Left kidney (tissue), 8 donors: ENCODE measurements at places on chromosomes 6 and 20.

DNA sequence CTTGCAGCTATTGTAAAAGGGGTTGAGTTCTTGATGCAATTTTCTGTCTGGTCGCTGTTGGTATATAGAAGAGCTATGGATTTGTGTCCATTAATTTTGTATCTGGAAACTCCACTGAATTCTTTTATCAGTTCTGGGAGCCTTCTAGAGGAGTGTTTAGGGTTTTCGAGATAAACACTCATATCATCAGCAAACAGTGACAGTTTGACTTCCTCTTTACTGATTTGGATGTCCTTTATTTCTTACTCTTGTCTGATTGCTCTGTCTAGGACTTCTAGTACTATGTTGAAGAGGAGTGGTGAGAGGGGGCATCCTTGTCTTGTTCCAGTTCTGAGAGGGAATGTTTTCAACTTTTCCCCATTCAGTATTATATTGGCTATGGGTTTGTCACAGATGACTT, 120.8 kb upstream of the SSTR4 start:
- no peak for DNase-seq

GRCh38 chr6:10369896-10370295, 45.0 kb downstream of the TFAP2A start:
- DNase-seq, result no peak

- DNase-seq, result no peak
Measured at GRCh38 chr20:34532320-34532719, 16.1 kb downstream of the DYNLRB1 start.

DNA sequence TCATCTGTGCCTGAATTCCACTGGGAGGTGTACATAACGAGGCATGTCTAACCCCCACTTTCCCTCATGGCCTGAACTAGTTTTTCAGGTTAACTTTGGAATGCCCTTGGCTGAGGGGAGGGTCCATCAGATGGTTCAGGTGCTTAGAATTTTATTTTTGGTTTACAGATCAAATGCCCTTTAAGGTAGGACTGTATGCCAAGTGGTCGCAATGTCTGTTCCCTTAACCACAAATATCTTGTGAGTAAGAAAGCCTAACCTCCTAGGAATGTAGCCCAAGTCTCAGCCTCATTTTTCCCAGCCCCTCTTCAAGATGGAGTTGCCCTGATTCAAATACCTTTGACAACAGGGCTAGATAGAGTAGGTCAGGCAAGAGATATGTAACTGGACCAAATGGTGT, 78.4 kb downstream of the RNASET2 start:
- no peak for DNase-seq

GRCh38 chr6:56775498-56776166, 132.9 kb upstream of the DST start:
- no peak for DNase-seq

GRCh38 chr20:36454698-36455427, 86.5 kb upstream of the MYL9 start:
- peak; percentile 63 for DNase-seq

DNA sequence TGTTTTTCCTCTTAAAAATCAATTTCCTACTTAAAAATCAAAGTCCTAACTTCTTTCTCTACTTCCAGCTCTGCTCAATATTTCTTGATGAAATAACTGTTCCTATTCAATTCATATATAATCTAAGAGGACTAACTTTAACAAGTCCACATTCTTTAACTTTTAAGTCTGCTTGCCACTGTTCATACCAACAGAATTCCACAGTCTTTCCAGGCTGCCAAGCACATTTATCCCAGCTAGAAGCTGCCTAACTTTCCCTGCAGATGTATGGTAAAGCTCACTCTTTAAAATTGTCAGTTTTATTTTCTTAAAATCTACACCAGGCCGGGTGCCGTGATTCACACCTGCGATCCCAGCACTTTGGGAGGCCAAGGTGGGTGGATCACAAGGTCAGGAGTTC, 11.5 kb downstream of the CALHM6 start:
- DNase-seq, result no peak

GRCh38 chr6:154613137-154613676, 102.7 kb upstream of the CNKSR3 start:
- no peak for DNase-seq

DNA sequence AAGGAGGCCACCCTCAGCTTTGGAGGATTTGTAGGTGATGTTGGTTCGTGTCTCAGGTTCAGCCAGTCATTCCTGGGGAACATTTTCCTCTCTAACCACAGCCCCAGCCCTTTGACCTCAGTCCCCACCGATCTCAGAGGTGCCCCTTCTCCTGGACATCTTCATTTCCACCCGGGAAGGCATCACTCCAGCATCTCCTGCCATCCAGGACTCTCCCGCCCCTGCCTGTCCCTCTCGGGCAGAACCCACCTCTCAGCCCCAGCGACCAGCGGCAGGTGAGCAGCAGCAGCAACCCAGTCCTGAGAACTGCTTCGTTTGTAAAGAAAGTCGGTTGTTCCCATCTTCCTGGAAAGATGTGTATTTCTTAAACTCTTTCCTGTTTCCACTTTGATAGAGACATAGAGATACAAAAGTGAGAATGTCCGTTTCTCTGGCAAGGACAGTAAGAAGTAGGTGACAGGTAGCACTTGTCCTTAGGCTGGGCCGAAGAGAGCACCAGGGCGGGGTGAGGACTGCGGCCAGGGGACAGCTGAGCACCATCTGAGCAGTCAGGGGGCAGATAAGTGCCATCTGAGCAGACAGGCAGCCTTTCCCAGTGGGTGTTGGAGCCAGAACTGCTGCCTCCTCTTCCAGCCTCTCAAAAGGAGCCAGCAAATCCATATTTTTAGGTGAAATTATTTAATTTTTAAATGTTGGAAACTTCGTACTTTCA, 142.2 kb downstream of the CDH4 start:
- no peak for DNase-seq

GRCh38 chr6:137717074-137718073, 149.7 kb upstream of the TNFAIP3 start:
- no peak for DNase-seq

- no peak for DNase-seq
Measured at GRCh38 chr20:44990425-44990824, 24.1 kb downstream of the STK4 start.

GRCh38 chr20:59977086-59977485, 18.9 kb downstream of the CDH26 start:
- DNase-seq, result no peak

- DNase-seq, result no peak
Measured at GRCh38 chr6:33591424-33592032, 11.5 kb upstream of the BAK1 start.

GRCh38 chr6:105676857-105677256, 274.0 kb upstream of the PREP start:
- DNase-seq, result no peak

DNA sequence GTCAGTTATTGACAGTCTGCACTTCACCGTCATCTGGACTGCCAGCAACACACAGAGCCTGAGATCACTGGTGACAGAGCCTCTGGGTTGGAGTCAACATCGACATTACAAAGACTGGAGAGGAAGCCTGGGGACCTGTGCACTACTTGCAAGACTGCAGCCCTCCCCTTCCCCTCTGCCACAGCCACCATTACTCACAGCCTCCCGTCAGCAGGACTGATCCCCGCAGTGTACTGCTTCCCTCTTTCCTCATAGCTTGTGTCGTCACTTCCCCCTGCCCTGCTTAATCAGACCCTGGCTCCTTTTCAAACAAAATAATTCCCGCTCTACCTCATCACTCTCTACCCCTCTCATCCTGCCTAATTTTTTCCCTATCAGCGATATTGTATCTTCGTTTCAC, 235.5 kb upstream of the KCNQ5 start:
- DNase-seq, result no peak

DNA sequence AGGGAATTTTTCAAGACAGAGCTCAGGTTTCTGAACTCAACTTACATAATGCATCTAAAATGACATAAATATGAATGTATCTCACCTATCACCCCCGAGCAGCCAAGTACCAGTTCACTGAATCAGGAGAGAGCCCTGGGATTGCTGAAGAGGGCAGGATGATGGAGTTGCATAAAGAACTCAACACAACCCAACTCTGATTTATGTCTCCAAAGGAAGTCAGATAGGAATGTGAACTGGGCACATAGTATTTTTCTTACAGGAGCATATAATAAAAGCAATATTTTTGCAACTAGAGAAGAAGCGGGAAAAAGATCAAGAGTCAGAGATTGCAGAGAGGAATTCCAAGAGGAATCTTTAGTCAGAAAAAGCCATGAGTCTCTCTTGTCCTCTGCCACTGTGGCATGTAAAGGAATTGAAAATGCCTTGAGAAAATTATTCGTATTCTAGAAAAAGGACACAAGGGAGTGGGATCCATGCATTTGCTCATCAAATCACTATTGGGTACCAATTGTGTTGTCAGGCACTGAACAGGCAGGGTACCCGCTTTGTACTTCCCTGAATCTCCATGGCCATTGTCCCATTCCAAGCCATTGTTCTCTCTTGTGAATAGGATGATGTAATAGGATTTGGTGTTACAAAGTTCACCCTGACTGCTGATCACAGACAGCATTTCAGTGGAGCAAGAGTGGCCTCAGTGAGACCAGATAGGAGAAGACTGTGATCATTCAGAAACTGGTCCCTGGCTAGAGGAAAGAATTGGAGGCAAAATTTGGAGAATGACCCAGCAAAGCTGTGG, 16.3 kb downstream of the RIN2 start:
- no peak for DNase-seq
